CD4-positive, alpha-beta T cell treated with Interleukin-4 for 1 hour (primary cell): ENCODE measurements at places on chromosomes 12 and 14.

GRCh38 chr12:13602172-13602571 is 379.2 kb downstream of the GRIN2B start:
- no peak for DNase-seq

- DNase-seq, result no peak
Observed at GRCh38 chr14:51732494-51733112, 80.9 kb downstream of the FRMD6 start.

DNA sequence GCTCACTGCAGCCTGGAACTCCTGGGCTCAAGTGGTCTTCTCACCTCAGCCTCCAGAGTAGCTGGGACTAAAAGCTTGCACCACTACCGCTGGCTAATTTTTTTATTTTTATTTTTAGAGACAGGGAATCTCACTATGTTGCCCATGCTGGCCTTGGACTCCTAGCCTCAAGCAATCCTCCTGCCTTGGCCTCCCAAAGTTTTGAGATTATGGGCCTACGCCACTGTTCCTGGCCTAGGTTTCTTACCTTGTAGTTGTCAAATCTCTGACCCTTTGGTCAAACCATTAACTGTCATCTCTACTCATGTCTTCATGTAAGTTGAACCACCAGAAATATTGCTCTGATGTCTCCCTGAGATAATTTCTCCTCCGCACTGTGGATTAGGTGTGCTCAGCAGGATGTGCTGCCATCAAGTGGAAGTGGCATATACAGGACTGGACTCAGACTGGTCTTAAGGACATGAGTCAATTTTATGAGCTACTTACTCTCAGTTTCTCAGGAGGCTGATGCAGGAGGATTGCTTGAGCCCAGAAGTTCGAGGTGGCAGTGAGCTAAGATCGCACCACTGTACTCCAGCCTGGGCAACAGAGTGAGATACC is 28.5 kb downstream of the ACTR6 start:
- no peak for DNase-seq

DNA sequence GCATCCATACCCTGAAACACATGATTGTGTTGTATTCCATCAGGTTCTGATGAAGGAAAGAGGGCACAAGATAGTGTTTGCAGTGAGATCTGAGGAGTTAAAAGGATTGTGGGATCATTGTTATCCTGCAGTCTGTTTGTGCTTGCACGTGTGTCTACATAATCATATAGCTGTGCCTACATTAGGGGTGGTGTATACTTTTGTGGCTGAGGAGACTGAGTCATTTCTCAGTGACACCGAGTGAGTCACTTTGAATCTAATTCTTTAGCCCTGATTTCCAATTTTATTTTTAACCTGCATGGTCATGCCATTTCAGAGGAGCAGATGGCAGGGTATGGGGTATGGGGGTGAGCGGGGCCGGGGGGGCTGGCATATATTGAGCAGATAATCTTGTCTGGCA is 133.2 kb downstream of the ANO4 start:
- no peak for DNase-seq

GRCh38 chr14:58770491-58770982 is 132.8 kb downstream of the DACT1 start:
- no peak for DNase-seq

- no peak for DNase-seq
Observed at GRCh38 chr14:22213120-22213519, 375.9 kb downstream of the DAD1 start.

GRCh38 chr12:115528466-115528865 is 749.0 kb downstream of the MED13L start:
- DNase-seq, result no peak

DNA sequence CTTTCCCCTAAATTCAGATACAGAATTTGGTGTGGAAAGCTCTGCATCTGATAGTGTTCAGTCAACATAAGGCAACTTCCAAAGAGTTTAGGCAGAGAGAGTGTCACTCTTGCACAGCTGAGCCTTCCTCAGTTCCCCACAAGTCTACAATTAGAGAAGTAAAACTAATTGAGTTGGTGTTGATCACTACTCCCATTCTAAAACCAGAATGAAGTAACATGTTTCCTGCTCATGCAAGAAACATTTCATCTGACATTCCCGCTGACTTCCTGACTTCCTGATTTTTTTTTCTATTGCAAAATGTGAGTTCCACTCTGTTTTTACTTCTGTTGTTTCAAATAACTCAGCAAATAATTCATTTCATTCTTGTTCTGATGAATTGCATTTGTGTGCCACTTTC is 271.0 kb downstream of the ALG10B start:
- no peak for DNase-seq

GRCh38 chr14:75446447-75446846 is 18.6 kb downstream of the JDP2 start:
- DNase-seq, result no peak
